ENCODE measurements at places on chromosomes 12 and 14.

DNA sequence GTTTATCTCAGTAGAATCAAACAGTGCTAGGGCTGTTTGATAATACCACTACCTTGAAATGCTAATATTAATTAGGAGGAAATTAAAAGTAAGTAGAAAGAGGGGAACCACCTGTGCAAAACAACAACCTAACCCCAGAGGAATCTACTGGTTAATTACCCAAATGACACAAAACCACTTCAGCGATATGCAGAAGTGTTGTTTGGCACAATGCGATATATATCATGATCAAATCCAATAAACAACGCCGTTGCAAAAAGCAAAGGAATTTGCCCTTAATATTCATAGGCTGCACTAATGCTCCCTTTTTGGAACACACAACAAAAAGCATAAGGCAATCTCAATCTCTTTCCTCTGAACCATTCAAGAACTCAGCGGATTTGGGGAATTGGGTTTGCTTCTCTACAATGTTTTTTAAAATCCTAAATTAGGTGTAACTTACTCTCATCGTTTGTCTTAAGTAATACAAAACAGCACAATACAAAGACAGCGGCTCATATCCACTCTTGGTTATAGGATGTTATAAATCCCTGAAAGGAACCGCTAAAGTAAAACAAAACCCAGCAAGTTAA lies 1.5 kb downstream of the MAP4K5 start:
- DNase-seq = no peak

GRCh38 chr12:57012600-57013465 lies 3.5 kb downstream of the TAC3 start:
- DNase-seq = no peak

GRCh38 chr14:90274808-90275457 lies 18.6 kb downstream of the PSMC1 start:
- no peak for DNase-seq

GRCh38 chr12:114963846-114964245 lies 279.9 kb upstream of the TBX3 start:
- DNase-seq = no peak

GRCh38 chr14:104384776-104385071 lies 194.8 kb upstream of the C14orf180 start:
- DNase-seq = no peak

- DNase-seq = no peak
Observed at GRCh38 chr14:22657861-22658260, 13.7 kb upstream of the OR6J1 start.

GRCh38 chr12:101414533-101415119 lies 7.1 kb upstream of the ARL1 start:
- no peak for DNase-seq
